ENCODE measurements at places on chromosomes 4 and X. TPM values are rescaled to one million over a fixed set of nuclear protein-coding genes. Genes with fewer than 3 reads are reported as not detected.

DNA sequence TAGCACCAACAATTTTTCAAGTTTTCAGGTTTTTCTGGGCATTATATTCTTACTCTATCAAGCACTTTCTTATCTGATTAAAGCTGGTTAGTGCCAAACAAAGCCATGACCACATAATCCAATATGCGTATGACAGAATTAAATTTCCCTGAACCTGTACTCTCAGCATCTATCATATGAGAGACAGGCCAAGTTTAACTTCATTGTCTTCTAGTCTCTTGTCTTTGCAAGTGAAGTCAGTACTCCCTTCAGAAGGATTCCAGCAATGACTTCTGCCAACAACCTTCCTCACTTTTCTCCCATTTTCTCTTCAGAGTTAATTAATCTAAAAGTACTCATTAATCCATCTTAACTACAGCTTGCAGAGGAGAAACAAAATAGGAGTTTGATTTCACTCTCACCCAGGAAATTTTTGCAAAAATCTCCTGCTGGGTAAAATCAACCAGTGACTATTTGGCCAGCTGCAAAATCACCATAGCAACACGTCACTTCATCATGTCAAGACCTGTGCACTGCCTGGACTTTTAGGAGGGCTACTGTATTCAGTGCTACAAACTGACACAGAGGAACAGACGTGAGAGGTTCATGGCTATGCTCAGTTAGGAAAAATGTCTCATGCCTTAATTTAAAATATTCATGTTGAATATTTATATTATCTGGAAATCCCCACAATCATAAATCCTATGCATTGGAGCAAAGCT lies 208.4 kb downstream of the ANTXR2 start:
- H3K4me1 ChIP-seq, result no peaks in the 10 kb centered on the region
- H3K36me3 ChIP-seq, result no peaks in the 10 kb centered on the region
- peak overlapping the region; percentile 2 for H3K27ac ChIP-seq

Gene FRG2
- total RNA-seq, result not detected

DNA sequence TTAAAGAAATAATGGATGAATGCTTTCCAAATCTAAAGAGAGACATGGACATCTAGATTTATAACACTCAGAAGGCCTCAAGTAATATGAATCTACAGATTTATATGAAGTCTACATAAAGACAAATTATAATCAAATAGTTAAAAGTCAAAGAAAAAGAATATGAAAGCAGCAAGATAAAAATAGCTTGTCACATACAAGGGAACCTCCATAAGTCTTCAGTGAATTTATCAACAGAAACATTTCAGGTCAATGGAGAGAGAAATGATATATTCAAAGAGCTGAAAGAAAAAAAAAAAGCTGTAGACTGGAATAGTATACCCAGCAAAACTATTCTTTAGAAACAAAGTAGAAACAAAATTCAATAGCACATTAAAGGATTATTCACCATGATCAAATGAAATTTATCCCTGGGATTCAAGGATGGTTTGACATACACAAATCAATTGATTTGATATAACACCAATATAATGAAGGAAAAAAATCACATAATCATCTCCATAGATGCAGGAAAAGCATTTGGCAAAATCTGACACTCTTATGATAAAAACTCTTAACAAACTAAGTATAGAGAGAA lies 346.6 kb upstream of the PABPC4L start:
- no peak overlapping the region for H3K27ac ChIP-seq
- H3K4me3 ChIP-seq, result no peak overlapping the region
- H3K27me3 ChIP-seq, result no peaks in the 10 kb centered on the region

GRCh38 chrX:52346174-52347165 lies 22.4 kb upstream of the XAGE2 start:
- DNase-seq, result no peak
- H3K4me3 ChIP-seq, result no peak overlapping the region
- H3K36me3 ChIP-seq, result no peaks in the 10 kb centered on the region

- no peak overlapping the region for H3K27ac ChIP-seq
- H3K4me3 ChIP-seq, result no peak overlapping the region
- no peaks in the 10 kb centered on the region for H3K36me3 ChIP-seq
- H3K4me1 ChIP-seq, result no peaks in the 10 kb centered on the region
- DNase-seq, result no peak
- no peaks in the 10 kb centered on the region for H3K27me3 ChIP-seq
These were observed 286.8 kb downstream of the CBLL2 start for GRCh38 chrX:22559506-22559905.

Gene ARHGAP6
- total RNA-seq, result 1.1 TPM

- no peak overlapping the region for H3K27ac ChIP-seq
- no peaks in the 10 kb centered on the region for H3K4me1 ChIP-seq
- H3K4me3 ChIP-seq, result no peak overlapping the region
- no peaks in the 10 kb centered on the region for H3K36me3 ChIP-seq
- no peak for DNase-seq
These were observed 15.5 kb upstream of the GPR82 start for GRCh38 chrX:41708486-41708885.

DNA sequence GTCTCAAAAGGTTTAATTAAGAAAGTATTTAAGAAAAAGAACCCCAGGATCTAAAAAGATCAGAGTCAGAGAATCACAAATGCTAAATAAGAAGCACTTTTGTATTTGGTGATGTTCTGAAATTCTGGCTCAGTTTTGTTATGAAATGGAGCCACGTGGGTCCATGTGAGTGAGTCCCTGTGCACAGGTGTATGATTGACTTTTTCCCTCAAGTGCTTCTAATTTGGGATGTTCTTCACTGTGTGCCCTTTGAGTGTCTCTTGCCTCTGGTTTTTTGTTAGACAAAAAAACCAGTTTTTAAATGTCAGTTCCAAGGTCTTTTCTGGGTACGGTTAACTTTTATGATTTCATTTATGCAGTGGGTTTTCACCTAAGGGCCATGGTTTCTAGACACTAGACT lies 44.4 kb downstream of the REPS2 start:
- H3K4me3 ChIP-seq, result no peak overlapping the region
- no peak overlapping the region for H3K27ac ChIP-seq
- H3K27me3 ChIP-seq, result no peaks in the 10 kb centered on the region
- no peaks in the 10 kb centered on the region for H3K4me1 ChIP-seq

DNA sequence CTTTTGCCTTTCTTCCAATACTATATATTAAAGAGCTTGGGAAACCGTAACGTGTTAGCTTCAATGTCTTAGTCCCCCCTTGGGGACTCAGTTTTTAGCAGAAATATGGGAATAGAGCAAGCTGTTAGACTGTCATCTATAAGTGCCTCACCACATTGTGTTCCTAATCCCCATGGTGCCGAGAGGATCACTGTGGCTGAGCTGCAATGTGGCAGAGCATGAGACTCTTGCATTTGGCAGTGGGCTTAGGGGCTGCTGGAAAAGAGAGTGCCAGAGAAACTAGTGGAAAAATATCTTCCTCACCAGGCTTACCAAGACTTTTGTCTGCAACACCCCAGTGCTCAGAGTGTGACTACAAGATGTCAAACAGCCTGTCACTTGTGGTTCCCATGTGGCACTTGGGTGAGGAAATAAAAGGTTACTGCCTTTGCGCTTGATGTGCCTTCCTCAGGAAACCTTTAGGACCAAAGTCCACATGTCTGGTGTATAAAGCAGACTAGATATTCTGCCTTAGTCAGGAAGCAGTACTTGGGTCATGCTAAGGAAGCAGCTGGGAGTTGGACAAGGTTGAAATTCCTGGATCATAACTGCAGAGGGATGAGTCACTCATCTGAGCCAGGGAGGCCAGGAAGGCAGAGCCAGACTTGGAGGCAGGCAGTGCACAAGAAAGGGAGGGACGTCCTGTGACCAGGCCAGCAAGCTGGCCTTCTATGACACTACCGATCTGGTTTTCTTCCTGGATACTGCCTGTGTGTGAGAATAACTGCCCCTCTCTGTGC lies 9.7 kb upstream of the MAGEA4 start:
- H3K36me3 ChIP-seq, result no peaks in the 10 kb centered on the region
- H3K4me1 ChIP-seq, result no peaks in the 10 kb centered on the region
- H3K27ac ChIP-seq, result no peak overlapping the region

DNA sequence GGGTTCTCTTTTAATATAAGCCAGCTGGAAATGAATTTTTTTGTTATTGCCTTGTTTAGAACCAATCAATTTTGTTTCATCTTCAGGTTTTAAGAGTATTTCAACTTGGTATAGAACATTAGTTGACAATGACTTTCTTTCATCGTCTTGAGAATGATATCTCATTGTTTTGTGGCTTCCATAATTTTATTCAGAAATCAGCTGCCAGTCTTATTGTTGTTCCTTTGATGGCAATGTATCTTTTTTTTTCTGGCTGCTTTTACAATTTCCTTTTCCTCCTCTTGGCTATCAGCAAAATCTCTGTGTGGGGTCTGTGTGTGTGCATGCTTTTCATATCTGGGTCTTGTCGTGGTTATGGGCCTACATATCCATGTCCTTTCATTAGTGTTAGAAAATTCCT lies 1536.4 kb upstream of the TENM3 start:
- no peak overlapping the region for H3K27ac ChIP-seq
- H3K4me3 ChIP-seq, result no peak overlapping the region
- H3K27me3 ChIP-seq, result no peaks in the 10 kb centered on the region

DNA sequence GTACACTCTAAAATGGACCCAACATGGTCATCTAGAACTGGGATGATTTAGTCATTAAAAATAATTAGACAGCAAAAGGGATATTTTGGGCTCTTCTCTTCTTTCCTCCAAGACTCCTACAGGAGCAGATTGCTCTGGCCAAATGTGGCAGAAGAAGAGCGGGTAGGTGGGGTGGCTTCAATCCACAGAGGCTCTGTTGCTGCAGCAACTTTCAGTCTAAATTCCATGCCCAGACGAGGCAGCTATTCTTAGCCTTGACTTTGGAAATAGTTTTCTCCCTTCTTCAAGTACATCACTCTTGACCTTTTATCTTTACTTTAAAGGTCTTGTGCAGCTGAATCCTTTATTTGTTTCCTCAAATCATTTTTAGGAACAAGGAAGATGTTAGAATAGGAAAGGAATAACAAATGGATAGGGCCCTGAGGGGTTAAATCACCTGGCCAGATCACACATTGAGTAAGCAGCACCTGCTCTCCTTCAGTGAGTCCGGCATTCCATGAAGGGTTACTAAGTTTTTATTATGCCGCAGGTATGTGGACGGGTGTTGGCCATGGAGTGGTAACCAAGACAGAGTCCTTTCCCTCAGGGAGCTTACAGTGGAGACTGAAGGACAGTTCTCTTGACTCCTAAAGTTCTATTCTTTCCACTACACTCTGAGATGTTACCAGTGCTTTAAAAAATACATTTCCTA lies 19.3 kb upstream of the SORBS2 start:
- DNase-seq, result no peak
- no peaks in the 10 kb centered on the region for H3K27me3 ChIP-seq
- H3K27ac ChIP-seq, result peak overlapping the region; percentile 6
- no peaks in the 10 kb centered on the region for H3K36me3 ChIP-seq

GRCh38 chrX:111411983-111412382 lies at the start of gene DCX:
Gene DCX, minus strand, starts transcription at chrX:111412192. Its CDS starts 1,794 bp downstream, at chrX:111410398.
- H3K27ac ChIP-seq, result peak within 1 kb of the TSS; percentile 93
- no peaks in the 10 kb centered on the region for H3K36me3 ChIP-seq
- H3K4me3 ChIP-seq, result no peak within 1 kb of the TSS
- no peaks in the 10 kb centered on the region for H3K27me3 ChIP-seq

DNA sequence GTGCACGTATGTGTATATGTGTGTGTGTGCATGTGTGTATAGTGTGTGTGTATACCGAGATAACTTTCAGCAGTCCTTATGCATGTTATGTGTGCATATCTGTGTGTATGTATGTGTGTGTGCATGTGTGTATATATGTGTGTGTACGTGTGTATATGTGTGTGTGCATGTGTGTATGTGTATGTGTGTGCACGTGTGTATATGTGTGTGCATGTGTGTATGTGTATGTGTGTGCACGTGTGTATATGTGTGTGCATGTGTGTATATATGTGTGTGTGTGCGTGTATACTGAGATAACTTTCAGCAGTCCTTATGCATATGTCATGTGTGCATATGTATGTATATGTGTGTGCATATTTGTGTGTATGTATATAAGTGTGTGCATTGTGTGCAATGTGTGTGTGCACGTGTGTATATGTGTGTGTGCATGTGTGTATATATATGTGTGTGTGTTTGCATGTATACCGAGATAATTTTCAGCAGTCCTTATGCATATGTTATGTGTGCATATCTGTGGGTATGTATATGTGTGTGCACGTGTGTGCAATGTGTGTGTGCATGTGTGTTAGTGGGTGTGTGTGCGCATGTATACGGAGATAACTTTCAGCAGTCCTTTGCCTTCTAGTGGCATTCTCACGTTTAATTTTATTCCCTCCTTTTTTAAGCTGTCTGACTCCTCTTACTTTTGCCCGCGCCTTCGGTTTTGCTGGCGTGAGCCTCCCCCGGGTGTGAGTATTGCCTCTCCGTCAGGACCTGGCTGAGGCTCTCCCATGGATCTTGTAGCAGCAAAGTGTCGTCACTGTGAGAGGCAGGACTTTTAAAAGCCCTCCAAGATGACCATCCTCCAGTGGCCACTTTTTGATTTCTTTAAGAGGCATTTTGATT lies 99.6 kb upstream of the SHOX start:
- no peak overlapping the region for H3K4me3 ChIP-seq
- no peak overlapping the region for H3K27ac ChIP-seq
- H3K36me3 ChIP-seq, result no peaks in the 10 kb centered on the region
- no peaks in the 10 kb centered on the region for H3K4me1 ChIP-seq
- DNase-seq, result peak; percentile 66

DNA sequence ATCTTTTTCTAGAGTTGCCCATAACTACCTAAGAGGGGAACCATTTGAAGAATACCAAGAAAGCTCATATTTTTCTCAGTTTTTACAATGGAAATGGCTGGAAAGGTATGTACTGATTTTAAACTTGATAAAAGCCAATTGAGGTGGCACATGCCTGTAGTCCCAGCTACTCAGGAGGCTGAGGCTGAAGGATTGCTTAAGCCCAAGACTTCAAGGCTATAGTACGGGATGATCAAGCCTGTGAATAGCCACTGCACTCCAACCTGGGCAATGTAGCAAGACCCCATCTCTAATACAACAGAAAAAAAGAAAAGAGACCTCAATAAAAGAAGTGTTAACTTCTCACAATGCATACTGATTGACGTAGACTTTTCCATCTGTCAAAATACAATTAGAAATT lies 44.4 kb downstream of the GRK4 start:
- no peak overlapping the region for H3K27ac ChIP-seq
- H3K4me1 ChIP-seq, result no peaks in the 10 kb centered on the region
- no peak for DNase-seq
- no peak overlapping the region for H3K4me3 ChIP-seq
- no peaks in the 10 kb centered on the region for H3K36me3 ChIP-seq
- H3K27me3 ChIP-seq, result no peaks in the 10 kb centered on the region

All from endodermal cell (in vitro differentiated cells).